Stimulated activated CD4-positive, alpha-beta T cell treated with anti-CD3 and anti-CD28 coated beads, TNF-alpha, amount 100 ng/mL, for 1 hour (primary cell): ENCODE measurements at places on chromosomes 2 and 18.

DNA sequence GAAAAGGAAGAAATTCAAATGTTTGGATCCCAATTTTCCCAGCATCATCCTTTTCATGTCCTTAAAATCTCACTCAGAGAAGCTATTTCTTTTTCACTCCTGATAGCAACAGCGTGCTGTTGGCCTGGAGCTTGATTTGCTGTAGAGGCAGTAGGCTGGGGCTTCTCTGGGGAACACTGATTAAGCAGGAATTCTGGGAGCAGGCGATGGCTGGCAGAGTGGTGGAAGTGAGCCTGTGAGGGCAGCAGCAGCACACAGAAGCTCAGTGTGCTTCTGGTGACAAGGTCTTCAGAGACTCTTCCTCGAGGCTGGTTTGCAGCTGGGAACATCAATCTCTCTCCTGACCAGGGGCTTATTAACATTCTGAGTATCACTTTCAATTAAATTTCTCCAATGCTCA is 284.6 kb downstream of the DPP10 start:
- no peak for DNase-seq

GRCh38 chr2:62727876-62728566 is 22.5 kb downstream of the EHBP1 start:
- DNase-seq, result no peak

- DNase-seq, result no peak
Measured at GRCh38 chr2:26629751-26630150, 11.4 kb downstream of the CIB4 start.

DNA sequence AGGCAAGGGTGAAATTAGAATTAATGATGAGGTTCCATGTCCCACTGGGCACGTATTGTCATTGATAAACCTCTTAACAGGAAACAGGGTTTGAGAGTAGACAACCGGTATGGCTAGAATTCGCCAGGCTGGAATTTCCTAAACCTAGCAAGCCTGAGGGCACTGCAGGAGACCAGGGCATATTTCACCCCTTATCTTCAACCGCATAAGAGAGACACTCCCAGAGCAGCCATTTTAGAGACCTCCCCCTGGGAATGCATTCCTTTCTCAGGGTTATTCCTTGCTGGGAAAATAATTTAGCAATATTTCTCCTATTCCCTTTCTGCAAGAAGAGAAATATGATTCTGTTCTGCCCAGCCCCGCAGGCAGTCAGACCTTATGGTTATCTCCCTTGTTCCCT is 334.6 kb upstream of the LYPD1 start:
- DNase-seq, result no peak
